ENCODE measurements at places on chromosomes 5 and 9. TPM values are rescaled to one million over a fixed set of nuclear protein-coding genes. Genes with fewer than 3 reads are reported as not detected.

CACNA1B gene
- total RNA-seq: not detected

TMC1 gene
- total RNA-seq: not detected

DNA sequence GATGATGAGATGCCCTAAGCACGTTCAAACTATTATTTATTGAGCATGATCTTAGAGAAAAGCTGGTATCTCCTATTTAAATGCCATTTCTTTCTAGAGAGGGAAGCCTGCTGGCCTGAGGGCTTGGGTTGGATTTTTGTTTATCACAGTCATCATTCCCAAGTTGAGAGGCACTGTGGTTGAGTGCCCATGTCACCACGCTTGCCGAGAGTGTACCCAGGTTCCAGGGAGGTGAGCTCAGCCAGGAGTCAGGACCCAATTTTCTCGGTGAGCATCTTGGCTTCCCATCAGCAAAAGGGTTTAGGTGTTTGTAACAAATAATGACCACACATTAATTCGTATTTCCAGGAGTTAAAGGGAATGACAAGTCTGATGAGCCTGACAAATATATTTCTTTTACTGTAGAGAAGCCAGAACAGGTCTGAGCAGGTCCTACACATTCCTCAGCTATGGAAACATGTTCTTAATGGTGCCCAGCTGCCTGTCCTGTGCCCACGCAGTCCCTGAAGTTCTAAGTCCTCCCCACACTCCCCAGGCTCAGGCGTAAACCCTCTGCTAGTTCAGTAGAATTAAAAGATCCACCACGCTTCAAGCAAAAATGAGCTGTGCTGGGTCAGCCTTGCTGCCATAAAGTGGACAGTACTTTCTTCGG is 258.9 kb upstream of the IRX2 start:
- DNase-seq: peak; percentile 24

DNA sequence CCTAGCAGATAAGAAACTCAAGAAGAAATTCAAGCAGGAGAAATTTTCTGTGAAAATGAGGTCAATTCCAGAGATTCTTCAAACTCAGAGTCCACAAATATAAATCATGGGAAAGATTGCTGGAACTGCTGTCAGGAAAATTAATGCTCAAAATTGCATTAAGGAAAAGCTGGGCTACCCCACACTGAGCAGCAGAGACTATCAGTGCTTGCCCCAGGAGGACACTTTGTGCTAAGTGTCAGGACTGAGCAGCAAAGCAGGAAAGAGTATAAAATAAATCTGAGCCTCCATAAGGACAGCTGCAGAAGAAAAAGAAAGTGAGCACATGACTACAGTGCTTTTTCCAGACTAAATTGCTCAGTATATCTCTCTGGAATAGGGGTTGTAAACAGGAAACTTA is 81.6 kb downstream of the RGS7BP start:
- no peak for DNase-seq

GRCh38 chr5:13510616-13511015 is 433.9 kb downstream of the DNAH5 start:
- peak; percentile 32 for DNase-seq

DNA sequence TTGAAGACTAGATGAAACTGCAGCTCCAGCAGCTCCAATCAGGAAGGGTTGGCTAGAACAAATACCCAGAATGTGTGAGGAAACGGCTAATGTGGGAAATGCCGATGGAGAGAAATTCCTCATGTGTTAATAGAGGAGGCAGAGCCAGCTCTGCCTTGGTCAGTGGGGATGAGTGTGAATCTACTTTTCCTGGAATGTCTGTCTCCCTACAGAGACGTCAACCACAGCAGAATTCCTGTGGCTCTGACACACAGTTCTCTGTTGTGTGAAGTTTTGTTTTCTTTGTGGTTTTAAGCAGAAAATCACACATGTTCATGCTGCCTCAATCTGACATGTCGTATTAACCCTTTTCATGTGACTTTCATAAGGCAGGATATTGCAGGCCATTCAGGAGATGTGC is 476.6 kb upstream of the WWC1 start:
- DNase-seq: peak; percentile 95

GRCh38 chr5:139651043-139651834 is 3.1 kb downstream of the CXXC5 start:
- DNase-seq: peak; percentile 51

- DNase-seq: no peak
Observed at GRCh38 chr9:83384214-83384613, 154.0 kb downstream of the FRMD3 start.

DNA sequence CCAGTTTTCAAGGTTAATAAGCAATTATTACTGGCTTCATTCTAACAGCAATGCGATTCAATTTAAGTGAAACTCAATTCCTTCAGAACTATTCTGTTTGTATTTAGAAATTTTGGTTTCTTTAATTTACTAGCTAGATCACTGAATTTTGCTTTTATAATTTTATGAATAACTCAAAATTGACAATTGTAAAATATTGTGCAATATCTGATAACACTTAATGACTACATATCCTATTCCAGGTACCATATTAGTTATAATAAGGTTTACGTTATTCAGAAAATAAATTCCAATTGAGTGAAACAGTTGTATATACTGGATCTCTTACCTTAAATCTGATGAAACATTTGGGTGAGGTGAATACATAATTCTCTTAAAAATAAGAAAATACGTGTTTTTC is 1348.3 kb upstream of the CDH6 start:
- no peak for DNase-seq

DNA sequence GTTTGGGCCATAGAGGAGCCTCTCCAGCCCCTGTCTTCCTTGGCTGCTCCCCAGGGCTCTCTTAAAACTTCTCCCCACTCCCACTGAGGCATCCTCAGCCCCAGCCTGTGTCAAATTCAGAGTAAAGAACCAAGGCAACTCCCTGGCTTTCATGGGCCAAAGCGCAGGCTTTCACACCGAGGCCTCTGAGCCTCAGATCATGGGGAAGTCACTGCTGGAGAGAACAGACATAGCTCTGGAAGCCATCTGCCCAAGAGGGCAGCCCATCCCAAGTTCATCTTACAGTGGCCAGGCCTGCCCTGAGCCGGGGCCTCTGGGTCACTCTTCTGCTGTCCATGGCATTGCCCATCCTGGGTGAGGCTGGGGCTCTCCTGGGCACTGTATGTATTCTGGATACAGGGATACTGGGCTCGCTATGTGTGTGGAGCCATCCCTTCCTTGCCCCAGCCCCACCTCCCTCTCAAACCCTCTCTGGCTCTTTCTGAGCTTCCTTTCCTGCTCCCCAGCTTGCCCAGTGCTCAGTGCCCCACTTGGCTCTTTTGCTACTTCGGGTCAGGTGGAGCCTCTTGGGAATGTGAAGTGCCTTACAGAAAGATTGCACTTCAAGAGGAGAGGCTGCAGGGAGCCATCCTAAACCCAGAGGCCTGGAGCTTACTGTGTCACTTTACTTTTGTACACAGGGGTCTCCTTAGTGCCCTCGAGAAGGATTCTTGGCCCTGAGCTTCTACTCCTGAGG is 33.0 kb downstream of the TGFBI start:
- DNase-seq: no peak

- DNase-seq: no peak
Observed at GRCh38 chr9:18707489-18708205, 233.7 kb downstream of the ADAMTSL1 start.

GRCh38 chr5:38265546-38266179 is 7.3 kb downstream of the EGFLAM start:
- peak; percentile 61 for DNase-seq

DNA sequence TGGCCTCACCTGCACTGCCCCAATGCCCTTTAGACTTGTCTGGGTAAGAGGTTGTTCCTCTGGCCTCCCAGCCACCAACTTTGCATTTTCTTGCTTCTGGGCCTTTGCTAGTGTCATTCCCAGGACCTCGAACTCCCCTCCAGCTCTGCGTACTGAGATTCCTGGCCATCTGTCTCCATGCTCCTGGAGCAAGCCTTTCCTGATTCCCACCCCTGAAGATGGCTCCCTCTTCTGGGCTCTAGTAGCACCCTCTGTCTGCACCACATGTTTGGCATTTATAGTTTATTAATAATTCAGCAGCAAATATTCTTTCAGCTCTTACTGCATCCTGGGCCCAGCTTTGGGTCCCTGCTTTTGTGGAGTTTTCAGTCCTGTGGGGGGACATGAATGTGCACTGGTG is 14.9 kb downstream of the FAM163B start:
- no peak for DNase-seq

All from MCF 10A (cell line).